ENCODE measurements at places on chromosomes 2 and 18.

- DNase-seq = no peak
These were observed 54.4 kb downstream of the AOX1 start for GRCh38 chr2:200640176-200640575.

- DNase-seq = no peak
These were observed 114.1 kb upstream of the TEX51 start for GRCh38 chr2:126784621-126785020.

GRCh38 chr2:140643761-140644187, 1487.0 kb downstream of the LRP1B start:
- no peak for DNase-seq

GRCh38 chr18:22257022-22257543, 87.7 kb downstream of the GATA6 start:
- DNase-seq = no peak

DNA sequence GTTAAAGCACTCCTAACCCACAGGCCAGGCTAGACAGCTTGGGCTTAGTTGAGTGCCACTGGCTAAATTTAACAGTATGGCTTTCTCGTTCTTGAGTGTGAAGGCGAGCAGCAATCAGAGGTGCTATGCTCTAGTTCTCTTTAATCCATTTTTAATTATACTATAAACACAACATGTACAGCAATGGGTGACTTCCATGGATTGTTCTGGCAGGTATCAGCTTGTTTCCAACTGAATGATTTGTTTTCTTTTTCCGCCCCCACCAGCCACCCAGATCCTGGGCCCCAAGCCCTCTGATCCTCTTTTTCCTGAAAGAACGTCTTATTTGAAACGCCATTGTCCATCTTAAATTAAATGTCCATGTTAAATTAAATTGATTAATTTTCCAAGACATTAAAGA, 244.8 kb downstream of the IKZF2 start:
- DNase-seq = no peak

- no peak for DNase-seq
These were observed 205.5 kb downstream of the TGIF1 start for GRCh38 chr18:3655254-3656050.

GRCh38 chr2:189477756-189478155, 36.5 kb downstream of the WDR75 start:
- no peak for DNase-seq

DNA sequence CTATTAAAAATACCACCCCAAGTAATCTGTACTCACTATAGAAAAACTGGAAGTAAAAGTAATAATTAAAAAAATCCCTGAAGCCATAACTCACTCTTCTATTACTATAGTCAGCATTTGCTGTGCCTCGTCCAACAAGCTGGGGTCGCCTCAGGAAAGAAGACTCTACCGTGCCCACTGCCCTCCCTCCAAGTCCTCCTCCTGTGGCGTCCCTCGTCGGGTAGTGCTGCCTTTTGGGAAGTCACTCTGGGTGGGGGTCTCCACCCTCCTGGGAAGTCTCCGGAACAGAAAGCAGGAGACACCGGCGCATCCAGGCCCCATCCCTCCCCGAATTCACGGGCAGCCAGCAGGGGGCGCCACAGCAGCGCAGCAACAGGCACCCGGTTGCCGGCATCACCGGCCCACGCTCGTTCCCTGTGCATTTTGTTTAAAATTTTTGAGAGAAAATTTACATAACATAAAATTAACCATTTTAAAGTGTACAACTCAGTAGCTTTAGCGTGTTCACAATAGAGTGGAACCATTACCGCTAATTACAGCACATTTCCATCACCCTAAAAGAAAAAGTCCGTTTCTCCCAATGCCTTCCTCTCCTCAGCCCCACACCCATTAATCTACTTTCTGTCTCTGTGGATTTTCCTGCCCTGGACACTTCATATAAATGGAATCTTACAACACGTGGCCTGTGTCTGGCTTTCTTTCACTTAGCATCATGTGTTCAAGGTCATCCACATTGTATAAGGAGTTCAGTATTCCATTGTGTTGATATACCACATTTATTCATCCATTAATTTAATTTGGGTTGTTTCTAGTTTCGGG, 62.2 kb downstream of the ADNP2 start:
- peak; percentile 78 for DNase-seq

- DNase-seq = no peak
These were observed 185.9 kb upstream of the NRP2 start for GRCh38 chr2:205496370-205496769.

DNA sequence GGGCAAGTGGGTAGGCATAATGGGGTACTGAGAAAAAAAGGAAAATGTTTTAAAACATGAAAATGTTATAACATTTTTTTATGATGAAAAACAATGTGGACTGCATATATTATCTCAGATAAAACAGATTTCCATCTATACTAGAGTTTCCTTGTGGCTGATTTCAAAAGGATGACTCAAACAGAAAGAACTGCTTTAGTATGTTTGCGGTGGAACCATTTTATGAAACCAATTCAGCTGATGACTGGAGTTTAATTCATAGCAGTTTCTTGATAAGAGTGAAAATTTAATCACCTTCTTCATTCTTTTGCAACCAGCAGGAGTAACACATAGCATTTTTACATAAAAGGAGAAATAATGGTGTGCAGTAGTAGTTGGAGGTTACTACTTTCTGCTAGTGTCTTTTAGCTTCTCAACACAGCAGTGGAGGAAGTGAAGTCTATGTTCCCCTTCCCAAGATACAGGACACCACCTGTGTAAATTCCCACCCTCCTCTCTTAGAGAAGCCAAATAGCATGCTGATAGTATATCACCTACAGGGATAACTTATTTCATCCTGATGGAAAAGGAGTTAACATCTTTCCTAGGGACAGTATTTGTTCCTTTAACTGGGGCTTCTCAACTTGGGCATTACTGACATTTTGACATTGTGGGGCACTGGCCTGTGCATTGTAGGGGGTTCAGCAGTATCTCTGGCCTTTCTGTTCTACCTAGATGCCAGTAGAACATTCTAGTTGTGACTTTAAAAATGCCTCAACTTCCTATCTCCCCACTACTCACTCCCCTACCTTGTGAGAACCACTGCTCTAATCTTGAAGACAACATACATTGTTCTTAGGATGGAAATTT, 29.9 kb downstream of the PELI1 start:
- DNase-seq = no peak

DNA sequence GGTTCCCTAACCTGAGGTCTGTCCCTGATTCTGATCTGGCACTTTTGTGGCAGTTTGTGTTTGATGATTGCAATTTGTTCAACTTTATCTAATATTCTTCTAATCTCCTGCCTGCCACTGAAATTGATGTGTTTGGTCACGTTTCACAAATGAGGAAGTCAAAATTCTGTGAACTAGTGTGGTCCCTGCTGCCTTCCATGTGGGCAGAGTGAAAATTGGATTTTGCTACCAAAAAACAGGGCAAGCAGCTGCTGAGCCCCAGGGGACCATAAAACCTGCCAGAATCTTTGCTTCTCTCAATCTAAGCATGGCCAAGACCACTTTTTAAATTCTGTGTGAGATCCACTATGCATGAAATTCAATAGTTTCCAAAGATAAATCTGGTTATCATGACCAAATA, 195.5 kb upstream of the CYRIA start:
- no peak for DNase-seq

GRCh38 chr2:12502759-12503158, 214.0 kb upstream of the TRIB2 start:
- DNase-seq = peak; percentile 65

DNA sequence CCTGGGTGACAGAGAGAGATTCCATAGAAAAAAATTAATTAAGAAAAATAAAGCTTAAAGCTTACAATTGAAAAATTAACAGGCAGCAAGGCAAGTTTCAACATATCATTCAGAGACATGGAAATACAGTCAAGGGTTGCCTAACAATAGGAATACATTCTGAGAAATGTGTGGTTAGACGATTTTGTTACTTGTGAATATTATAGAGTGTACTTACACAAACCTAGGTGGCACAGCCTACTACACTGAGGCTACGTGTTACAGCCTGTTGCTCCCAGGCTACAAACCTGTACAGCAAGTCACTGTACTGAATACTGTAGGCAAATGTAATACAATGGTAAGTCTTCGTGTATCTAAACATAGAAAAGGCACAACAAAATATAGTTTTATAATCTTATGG, 27.7 kb upstream of the ZBTB7C start:
- DNase-seq = no peak

GRCh38 chr18:25310045-25310444, 41.9 kb downstream of the ZNF521 start:
- DNase-seq = no peak

DNA sequence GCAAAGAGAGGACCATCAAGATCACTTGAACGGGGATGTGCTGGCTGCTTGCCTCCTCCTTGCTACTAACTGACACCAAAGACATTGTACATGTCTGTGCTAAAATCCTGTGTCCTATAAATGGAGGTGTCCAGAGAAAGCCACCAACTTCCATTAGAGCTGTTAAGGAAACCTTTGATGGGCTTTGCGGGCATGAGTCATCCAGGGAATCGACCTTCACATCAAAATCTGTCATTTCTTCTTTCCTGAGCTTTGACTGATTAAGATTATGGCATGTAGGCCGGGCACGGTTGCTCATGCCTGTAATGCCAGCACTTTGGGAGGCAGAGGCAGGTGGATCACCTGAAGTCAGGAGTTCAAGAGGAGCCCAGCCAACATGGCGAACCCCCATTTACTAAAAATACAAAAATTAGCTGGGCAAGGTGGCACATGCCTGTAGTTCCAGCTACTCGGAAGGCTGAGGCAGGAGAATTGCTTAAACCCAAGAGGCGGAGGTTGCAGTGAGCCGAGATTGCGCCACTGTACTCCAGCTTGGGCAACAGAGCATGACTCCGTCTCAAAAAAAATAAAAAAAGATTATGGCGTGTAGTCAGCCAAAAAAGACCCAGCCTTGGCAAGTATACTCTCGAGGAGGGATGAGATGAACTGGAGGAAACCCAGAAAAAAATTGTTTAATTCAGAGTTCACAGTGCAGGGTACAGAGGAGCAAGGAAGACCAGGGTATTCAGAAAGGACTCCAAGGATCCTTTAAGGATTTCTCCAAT, 115.8 kb downstream of the CABLES1 start:
- DNase-seq = no peak
